ENCODE measurements at places on chromosomes 2 and 18.

GRCh38 chr2:239019183-239019581 lies 171.3 kb downstream of the TWIST2 start:
- DNase-seq, result no peak

GRCh38 chr18:3594760-3595368 lies 144.9 kb downstream of the TGIF1 start:
- DNase-seq, result peak; percentile 24

DNA sequence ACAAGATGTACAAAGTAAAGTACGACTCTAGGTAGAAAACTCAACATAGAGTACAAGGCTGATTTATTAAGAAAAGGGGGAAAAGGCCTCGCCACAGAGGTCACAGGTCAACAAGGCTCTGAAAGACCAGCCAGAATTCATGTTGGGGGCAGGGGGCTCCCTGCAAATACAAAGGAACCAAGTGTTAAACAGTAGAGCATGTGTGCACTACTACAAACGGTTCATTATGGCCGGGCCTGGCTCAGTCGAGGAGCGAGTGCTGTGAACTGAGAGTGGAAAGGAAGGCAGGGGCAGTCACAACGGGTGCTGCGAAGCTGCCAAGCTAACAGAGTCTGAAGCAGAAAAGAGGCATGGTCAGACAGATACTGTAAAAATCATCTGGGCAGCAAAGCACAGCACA lies 77.1 kb downstream of the MBOAT2 start:
- no peak for DNase-seq

DNA sequence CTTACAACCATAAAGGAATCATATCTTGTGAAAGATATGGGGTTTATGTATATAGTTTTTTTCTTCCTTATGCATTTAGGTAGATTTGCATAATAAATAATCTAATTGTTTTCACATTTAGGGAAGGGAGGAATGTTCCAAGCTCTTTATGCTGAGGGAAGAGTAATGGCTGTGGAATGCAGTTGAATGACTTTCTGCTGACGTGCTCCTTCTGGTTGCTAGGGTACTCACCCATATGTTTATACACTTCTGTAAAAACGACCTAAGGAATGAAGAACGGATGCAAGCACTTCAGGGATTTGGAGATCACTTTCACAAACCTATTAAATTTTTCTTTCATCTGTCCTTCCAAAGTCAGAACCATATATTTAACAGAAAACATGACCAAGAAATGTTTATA lies 29.2 kb upstream of the PPP4R1 start:
- DNase-seq, result no peak

DNA sequence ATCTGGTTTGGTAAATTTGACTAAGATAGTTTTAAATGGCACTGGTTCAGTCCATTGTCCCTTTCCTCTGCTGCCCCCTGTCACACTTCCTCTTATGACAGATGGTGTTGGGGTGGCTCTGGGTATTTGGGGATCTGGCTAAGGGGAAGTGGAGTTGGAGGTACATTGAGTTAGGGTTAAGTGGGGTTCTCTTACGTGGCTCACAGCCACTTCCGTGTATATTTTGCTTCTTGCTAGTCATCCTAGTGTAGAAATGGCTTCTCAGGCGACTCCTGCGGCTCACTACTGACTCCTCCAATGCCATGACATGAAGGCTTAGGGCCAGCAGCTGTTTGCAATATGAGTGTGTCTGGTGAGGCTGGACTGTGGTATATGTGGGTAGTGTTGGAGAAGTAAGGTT lies 187.0 kb downstream of the HAUS1 start:
- DNase-seq, result peak; percentile 25

GRCh38 chr2:74530239-74531187 lies 780 bp downstream of the HTRA2 start:
- peak; percentile 68 for DNase-seq

DNA sequence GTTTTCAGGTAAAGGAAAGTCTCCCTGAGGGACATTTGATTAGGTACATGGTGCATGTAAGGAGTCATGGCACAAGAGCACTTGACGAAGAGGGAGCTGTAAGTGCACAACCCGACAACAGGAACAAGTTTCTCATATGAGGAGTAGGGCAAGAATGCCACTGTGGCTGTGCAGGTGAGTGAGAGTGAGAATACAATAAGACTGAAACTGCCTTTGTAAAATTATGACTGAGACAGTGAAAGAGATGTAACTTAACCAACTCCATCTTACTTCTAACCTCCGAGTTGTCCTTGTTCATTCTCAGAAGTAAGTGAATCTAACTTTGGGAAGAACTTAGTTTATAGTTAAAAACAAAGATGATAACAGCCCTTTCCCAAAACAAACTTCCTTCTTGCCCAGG lies 1025.8 kb upstream of the CNTNAP5 start:
- no peak for DNase-seq

DNA sequence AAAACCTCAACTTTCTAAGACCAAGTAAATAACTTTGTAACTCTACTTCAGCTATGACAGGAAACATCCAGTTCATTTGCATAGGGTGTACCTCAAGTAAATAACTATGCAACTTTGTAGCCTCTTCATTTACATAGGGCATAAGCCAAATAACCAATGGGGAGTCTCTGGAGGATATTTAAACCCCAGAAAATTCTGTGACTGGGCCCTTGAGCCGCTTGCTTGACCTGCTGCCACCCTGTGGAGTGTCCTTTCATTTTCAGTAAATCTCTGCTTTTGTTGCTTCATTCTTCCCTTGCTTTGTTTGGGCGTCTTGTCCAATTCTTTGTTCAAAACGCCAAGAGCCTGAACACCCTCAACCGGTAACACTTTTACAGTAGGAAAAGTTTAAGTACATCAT lies 1112.7 kb upstream of the NRXN1 start:
- no peak for DNase-seq

DNA sequence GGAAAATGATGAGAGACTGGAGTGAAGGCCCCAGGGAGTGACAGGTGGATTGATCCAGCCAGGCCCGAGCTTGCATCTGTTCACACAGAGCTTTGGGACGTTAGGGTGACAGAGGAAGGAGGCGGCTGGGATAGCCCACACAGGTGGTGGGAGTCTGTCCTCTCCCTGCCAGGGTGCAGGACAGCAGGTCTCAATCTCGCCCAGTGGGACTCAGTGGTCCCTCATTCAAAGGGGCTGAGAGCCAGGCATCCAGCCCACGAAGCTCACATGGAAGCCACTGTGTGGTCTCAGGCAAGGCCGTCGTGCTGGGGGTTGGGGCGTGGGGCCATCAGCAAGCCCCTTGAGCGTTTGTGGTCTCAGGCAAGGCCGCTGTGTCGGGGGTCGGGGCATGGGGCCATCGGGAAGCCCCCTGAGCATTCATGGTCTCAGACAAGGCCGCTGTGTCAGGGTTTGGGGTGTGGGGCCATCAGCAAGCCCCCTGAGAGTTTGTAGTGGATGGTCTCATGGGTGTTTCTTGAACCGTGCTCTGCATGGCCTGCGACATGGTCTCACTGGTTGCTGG lies 8.3 kb downstream of the KCNG2 start:
- no peak for DNase-seq

DNA sequence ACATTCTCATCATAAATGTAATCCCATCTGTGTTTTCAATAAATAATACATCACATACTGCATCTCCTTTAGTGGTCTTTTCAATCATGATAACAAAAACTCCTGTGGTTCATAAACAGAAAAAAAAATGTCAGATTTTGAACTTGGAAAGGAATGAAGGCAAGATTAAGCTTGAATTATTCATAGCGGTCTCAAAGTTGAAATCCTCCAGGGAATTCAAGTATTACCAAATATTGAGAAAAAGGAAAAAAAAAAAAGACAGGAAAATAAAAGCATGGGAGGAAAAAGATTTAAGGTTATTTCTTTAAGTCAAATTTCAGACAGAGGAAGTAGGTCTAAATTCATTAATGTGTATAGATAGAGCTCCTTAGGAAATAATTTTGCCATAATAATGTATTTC lies 92.1 kb downstream of the COLEC12 start:
- DNase-seq, result no peak

- peak; percentile 48 for DNase-seq
These were observed 11.5 kb downstream of the IGFBP5 start for GRCh38 chr2:216683846-216684245.

DNA sequence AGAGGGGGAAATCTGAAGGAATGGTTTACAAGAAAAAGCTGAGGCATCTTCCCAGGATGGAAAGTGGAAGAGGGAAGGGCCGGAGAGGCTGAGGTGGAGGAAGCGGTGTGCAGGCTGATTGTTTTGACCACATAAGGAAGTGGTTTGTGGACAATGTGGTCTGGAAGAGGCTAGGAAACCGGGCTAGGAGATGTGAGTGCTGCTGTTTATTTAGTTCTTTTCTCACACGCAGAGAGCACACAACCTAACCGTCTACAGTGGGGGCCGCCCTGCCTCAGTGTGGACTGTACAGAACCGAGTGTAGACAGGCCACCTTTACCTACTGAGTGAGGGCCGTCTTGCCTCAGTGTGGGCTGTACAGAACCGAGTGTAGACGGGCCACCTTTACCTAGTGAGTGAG lies 251.7 kb upstream of the PXDN start:
- DNase-seq, result no peak

DNA sequence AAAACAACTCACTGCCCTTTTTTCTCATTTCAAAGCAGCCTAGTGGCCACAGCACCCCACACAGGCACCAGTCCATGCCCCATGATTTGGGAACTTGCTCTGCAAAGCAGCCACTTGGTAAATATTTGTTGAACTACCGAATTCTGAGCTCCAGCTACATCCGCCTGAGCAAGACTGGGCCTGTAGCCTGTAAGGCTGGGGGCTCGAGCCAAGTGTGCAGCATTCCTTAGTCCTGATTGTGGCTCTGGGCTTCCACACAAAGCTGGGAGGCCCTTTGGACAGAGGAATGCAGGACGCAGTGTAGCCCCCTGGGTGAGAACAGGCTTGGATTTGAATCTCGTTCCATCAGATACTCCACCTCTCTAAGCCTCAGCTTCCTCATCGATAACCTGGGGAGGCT lies 88.4 kb downstream of the ACTR2 start:
- DNase-seq, result no peak

GRCh38 chr2:101921319-101921952 lies 70.3 kb upstream of the IL1R2 start:
- DNase-seq, result peak; percentile 57

GRCh38 chr2:218230882-218231281 lies 13.9 kb downstream of the ARPC2 start:
- no peak for DNase-seq

- DNase-seq, result no peak
These were observed 52.2 kb downstream of the EIF5B start for GRCh38 chr2:99389371-99389770.

- no peak for DNase-seq
These were observed 131.6 kb downstream of the BCL2 start for GRCh38 chr18:63187791-63188460.

DNA sequence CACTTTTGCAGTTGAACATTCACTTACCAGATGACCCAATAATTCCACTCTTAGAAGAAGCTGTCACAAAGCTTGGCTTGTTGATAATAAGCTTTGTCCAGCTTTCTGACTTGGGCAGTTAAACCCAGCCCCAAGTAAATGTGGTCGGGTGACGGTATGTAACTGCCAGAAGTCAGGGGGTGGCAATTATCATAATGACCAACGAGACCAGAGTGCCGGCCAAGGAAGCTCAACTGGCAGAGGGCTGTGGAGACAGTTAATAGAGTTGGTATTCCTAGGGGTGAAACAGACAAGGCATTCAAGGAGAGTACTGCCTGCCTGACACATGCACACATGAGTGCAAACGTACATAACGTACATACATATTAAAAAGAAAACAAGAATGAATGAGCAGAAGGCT lies 116.7 kb downstream of the EIPR1 start:
- DNase-seq, result no peak

DNA sequence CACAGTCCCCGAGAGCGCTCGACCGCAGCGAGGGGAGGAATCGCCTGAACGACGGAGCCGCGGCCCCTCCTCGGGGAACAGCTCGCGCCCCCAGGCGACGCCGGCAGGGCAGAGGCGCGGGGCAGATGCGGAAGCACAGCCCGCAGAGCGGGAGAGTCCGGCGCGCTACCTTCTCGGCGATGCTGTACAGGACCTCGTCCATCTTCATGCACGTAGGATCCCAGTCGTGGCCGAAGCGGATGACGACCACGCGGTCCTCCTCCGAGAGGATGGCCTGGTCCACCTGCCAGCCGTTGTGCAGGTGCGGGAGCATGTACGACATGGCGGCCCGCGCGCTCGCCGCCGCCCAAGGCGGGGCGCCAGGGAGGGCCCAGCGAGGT lies 302 bp downstream of the TXNL4A start:
- DNase-seq, result peak; percentile 61

DNA sequence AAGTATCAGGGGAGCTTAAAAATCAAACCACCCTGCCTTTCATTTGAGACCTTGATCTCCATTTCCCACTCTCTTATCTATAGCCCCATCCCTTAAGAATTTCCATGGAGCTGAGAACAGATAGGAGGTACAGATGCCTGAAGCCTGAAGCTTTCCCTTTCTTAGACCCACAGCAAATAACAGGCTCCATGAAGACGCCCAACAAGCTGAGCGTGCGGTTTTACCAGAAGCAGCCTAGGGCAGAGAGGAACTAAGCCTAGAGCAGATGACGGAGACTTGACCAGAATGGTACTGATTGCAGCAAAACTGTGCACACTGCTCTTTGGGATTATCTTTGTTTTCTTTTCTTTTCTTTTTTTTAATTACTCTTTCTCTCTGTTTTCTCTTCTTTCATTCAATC lies 1.7 kb upstream of the ERBB4 start:
- DNase-seq, result no peak

- no peak for DNase-seq
These were observed 376.2 kb downstream of the SOX11 start for GRCh38 chr2:6068429-6068828.

DNA sequence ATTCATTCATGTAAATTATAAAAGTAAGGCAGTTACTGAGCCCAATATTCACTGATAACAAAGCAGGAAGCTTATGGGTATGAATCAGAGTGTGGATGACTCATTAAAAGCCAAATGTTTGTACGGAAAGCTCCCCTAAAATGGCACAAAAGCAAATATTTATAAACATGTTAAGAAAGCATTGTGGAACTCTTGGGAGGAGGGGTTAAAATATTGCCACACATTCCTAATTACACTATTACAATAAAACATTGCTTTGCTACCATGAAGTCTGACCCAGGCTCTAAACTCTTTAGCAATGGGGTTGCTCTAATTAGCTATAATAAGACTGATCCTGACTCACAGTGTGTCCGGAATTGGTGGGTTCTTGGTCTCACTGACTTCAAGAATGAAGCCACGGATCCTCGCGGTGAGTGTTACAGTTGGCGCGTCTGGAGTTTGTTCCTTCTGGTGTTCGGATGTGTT lies 110.9 kb downstream of the NAB1 start:
- no peak for DNase-seq

- DNase-seq, result no peak
These were observed 413.2 kb upstream of the SPRED2 start for GRCh38 chr2:65845442-65846182.

DNA sequence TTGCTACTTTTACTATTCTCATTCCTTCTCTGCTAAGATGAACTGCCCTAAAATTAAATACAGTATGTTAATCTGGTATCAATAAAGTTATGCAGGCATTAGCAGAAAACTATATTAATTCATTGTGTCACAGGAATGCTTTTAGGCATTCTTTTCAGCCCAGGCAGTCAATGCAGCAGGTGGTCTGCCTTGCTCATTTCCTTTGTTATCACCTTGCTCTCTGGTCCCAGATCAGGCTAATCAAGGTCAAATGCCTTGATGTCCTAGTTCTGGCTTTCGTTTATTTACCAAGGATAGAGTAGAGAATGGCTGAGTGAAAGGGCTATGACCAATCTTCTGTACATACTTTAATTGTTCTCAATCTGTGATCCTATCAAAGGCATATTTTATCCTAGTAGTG lies 1023.6 kb downstream of the TMEM182 start:
- DNase-seq, result no peak

GRCh38 chr18:46009125-46009840 lies 42.2 kb upstream of the EPG5 start:
- DNase-seq, result no peak

Measured in CD4-positive, alpha-beta T cell treated with Interleukin-15 for 1 hour (primary cell).